ENCODE measurements at places on chromosomes 3 and 15.

GRCh38 chr15:96340598-96341512, 10.4 kb downstream of the NR2F2 start:
- peak; percentile 71 for DNase-seq

GRCh38 chr15:58962662-58963565, 24.5 kb upstream of the RNF111 start:
- no peak for DNase-seq

DNA sequence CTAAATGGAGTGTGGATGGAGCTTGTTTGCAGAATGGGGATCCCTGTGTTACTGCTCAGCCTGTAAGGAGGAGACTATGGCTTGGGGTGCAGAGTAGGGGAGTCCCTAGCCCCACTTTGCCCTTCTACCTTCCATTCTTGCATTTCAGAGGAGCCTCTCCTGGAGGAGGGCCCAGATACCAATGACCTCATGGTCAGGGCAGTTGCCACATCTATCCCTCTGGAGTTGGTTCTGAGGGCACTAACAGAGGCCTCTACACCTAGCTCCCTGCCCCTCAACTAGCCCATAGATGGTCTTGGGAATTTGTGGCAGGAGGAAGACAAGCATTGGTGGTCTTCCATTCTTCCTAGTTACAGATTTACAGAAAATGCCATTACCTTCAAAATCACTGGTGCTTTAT, 6.1 kb downstream of the SKOR1 start:
- DNase-seq, result no peak

GRCh38 chr15:73585871-73586654, 47.1 kb downstream of the NPTN start:
- no peak for DNase-seq

DNA sequence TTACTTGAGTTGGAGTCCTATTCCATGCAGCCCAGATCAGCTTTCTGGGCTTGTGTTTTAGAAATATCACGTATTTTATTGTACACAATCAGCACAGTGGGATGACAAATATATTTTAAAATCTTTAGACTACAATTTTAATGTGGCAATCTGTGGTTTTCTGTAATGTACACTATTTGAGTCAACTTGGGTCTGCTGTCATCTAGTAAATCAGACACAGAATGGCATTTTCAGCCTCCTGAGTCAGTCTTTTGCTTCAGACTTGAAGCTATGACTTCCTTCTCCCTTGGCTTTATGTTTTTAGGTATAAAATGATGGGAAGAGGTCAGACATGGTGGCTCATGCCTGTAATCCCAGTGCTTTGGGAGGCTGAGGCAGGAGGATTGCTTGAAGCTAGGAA, 232.1 kb downstream of the NECTIN3 start:
- peak; percentile 45 for DNase-seq

GRCh38 chr3:138188013-138188730, 1.1 kb downstream of the ARMC8 start:
- DNase-seq, result peak; percentile 67

DNA sequence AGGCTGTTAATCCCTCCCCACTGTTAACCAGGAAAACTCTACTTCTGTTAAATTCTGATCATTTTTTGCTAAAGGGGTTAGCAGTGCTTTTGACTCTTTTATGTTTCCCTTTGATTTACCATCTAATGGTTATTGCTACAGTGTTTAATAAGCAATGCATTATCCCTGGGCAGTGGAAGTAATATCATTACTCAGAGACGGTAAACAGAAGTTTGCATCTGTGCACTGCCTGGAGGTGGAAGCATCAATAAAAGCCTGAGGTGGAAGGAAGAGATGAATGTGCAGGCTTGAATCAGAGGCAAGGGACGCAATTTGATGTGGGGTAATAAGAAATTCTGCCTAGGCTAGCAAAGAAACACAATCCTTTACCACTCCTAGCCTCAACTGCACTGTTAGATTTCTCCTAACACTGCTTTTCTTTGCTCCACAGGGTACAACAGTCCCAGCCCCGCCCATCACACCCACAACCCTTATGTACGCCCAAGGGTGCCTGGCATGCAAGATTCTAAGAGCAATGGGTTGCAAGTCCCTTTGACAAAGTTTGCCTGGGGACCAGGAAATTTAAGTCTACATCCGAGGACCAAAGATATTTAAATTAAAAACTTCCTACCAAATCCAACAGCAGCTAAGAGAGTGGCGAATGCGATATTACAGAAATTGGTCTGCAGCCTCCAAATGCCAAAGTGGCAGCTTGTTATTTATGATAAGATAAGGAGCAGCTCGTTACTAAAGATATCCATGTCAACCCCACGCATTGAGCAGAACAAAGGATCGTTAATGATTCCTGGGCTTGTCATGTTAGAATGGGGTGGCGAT, 261.4 kb downstream of the FHIT start:
- no peak for DNase-seq

DNA sequence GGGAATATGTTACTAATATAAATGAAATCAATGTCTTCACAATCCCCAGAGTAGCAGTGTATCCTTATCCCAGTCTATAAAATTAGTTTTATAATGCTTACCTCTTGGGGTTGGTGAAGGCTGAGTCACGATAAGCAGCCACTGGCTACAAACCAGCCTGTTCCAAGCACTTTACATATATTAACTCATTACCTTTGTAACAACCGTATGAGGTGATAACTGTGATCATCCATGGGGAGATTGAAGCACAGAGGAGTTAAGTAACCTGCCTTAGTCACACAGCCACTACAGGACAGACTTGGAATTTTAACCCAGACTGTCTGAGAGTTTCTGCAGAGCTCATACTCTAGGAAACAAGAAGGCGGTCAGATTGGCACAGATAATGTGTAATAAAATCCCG, 43.3 kb upstream of the MITF start:
- DNase-seq, result no peak

- DNase-seq, result no peak
These were observed 302.9 kb upstream of the ARHGEF26 start for GRCh38 chr3:153818338-153818737.

DNA sequence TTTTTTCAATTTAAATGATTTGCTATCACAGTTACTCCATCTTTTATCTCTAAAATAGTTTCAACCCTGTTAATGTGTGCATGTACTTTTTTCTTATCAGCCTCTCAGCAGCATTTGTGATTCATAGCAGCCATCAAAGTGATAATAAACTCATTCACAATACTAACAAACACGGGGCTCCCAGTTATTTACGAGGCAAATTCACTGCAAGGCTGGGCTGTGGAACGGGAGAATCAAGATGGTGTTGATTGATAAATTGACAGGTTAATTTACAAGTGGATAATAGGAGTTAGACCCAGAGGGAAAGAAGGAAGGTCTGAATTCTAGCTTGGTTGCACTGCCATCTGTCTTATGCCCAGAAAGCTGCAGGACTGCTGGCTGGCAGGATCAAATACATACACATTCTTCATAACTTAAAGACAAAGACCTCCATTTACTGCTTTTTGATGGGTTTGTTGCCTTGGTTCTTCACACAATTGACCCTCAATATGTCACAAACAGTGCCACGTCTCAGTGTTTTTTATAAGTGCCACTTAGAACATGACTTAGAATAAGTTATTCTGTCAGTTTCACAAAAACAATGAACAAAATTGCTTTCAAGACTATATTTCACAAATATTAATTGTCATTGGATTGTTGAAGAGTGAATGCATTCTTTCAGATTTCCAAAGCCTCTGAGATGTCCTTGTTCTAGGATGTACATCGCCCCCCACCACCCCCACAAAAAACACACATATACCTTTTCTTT, 562.8 kb downstream of the NR2F2 start:
- DNase-seq, result peak; percentile 6

- no peak for DNase-seq
These were observed 273.3 kb downstream of the RPLP1 start for GRCh38 chr15:69725957-69726356.

DNA sequence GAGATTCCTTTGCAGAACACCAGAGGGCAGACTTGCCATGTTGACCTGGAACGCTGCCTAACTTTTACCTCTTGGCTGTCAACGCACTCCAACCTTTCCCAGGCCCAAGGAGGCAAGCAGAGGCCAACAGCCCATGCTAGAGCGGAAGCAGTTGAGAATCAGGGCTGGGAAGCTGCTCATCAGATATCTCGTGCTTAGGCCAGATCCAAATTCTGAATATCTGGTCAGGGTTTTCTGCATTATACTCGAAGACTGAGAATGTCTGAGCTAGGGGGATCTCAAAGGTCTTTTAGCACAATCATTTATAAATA, 2.5 kb downstream of the XIRP1 start:
- DNase-seq, result peak; percentile 46

- no peak for DNase-seq
These were observed 417.7 kb downstream of the LPP start for GRCh38 chr3:188571531-188572095.

DNA sequence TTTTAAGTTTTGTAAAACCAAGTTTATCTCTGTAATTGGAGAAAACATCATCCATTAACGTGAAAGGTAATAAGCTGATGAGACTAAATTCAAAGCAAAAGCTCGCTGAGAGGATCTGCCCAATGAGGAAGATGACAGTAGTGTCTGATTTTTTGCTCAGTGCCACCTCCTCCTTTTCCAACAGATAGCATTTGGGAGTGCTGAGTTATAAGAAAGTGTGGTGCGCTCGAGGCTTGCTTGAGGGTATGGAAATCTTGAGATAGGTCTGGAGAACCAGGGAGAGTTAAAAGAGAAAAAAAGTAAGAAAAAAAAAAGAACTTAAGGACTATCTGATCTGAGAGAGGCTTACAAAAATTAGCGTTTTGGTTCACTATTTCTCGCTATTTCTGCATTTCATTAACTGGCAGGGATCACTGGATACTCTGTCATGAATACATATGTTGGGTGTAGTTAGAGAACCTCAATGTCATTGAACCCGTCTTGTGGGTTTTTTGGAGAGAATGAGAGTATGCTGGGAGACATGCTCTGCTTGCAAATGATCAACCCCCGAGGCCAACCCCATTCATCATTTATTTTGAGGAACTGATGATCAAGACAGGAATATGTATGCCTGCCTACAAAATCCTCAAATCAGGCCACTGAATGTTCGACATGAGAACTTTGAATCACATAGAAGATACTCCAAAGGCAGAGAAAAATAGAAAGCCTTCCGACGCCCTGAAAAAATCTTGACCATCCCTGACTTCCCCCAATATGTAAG, 973 bp upstream of the USP13 start:
- DNase-seq, result no peak

GRCh38 chr3:32154205-32154579, 47.8 kb downstream of the GPD1L start:
- DNase-seq, result no peak

DNA sequence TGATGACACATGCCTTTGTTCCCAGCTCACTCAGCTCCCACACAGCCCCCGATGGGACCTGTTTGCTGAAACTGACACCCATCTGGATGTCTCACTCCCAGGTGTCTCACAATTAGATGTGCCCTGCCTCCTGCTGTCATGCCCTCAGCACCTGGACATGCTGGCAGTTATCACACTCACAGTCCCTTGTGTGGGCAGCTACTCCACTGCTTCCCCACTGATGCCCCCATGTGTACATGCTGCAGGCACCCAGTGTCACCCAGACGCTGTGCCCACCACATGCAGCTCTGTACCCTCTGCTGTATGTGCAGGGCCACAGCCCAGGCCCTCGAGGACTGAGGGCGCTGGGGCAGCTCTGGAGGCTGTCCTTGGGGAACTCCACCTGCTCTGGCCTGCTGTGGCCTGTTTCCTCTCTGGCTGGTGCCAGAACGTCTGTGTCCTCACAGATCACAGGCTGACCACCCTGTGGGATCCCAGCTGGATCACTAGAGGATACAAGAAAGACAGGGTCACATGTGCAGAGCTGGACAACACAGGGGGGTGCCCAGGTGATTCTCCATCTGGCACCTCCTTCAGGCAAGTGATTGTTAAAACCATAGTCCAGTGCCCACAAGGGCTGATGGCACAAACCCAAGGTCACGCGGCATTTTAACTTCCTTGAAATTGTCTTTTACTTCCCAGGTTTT, 14.0 kb downstream of the C3orf22 start:
- DNase-seq, result no peak

- DNase-seq, result no peak
These were observed at the start of gene ABCF3 for GRCh38 chr3:184186184-184186901. ABCF3 (plus strand) TSS chr3:184186199; CDS start chr3:184186208, 9 bp downstream.

DNA sequence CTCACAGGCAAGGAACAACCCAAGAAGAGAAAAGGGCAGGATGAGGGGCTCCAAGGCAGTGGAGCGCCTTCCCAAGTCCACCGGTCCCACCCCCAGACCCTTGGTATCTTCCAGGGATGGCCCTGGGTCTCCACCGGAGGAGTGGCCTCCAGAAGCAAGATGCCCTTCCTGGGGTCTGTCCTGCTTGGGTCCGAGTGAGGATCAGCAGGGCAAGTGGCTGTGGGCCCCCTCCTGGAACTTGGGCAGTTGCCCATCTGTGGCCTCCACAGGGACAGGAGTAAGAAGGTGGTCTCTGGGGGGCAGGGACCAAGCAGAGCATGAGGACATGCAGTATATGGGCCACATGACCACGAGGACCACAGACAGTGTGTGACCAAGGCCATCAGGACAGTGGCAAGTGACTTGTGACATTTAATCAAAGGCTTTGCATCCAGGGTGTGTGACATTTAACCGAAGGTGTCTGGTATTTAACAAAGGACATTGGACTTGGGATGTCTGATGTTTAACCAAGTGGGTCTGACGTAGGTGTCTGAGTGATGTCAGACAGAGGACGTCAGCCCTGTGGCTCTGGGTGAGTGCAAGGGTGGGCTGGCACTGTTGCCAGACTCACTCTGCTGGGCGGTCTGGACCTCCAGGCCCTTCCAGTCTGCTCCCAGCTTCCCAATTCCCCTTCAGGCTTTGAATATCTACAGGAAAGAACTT, 34.7 kb downstream of the SCN5A start:
- no peak for DNase-seq

DNA sequence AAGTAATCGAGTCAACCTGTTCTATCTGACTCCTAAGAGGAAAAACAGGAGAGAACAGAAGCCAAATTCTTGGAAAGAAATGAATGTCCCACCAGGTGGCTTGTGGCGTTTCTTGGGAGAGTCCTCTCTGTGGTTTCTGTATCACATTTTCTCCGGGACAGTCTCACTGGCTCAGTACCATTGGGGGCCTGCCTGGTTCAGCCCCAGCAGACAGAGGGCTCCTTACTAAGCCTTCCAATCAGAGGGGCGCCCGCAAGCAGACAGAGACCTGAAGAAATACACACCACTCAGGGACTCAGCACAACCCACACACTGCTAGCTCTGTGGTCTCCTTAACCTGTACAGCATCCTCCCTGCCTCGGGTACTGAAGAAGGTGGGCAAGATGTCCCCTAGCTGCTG, 302.1 kb downstream of the TLE3 start:
- DNase-seq, result no peak

GRCh38 chr3:190346541-190346940, 24.3 kb upstream of the CLDN1 start:
- no peak for DNase-seq

GRCh38 chr3:59766200-59766872, 716.5 kb upstream of the CFAP20DC start:
- no peak for DNase-seq

DNA sequence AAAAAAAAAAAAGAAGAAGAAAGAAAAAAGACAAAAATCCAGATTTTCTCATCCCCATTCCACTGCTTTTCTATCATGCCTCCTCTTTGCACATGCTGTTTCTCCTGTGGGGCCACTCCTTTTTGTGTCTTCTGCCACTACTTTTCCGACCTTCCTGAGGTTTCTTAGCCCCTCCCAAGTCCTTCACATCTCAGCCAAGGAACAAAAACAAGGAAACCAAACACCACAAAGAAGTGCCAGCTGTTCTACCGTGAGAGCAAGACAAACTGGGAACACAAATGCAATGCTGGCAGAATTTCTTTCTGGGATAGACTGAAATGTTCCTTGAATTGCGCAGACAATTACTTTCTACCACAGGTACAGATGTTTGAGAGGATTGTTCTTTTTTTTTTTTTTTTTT, 83.2 kb downstream of the MB21D2 start:
- peak; percentile 37 for DNase-seq
